ENCODE measurements at places on chromosomes 4 and X.

DNA sequence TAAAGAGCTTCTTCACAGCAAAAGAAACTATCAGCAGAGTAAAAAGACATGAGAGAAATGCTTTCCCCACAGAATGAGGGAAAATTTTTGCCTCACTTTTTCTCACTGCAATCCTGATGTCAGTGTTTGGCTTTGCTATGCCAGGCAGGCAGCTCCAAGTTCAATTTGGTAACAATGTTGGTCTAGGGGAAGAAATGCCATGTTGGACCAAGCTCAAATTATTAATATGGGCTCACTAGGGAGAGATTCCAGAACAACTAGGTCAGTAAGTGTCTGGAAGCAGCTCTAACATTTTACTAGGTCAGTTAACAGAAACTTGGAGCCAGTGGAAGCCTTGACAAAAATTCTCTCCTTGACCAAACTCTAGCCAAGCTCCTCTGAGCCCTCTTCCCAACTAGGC, 95.4 kb downstream of the NAF1 start:
- no peak for DNase-seq

- DNase-seq: no peak
Measured at GRCh38 chr4:69518538-69519198, 23.0 kb upstream of the UGT2B4 start.

DNA sequence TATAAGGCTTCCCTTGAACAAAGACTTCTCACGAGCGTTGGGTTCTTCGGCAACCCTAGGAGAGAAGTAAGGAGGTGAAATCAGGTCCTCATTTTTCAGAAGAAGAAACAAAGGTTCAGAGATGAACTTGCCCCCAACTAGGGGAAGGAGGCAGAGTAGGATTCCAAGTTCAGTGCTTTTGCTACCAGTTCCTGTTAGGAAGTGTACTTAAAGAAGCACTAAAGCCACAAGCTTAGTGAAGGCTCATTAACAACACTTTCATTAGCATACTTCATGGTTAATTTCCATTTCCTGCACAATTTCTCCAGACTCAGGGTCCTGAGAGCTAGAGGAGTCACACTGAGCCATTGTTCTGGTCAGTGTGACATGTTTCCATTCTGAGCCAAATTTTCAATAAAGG, 52.1 kb downstream of the VSIG4 start:
- DNase-seq: no peak

- peak; percentile 71 for DNase-seq
Measured at GRCh38 chr4:48653217-48654014, 126.7 kb downstream of the FRYL start.

- DNase-seq: no peak
Measured at GRCh38 chr4:130368668-130369067, 1272.7 kb downstream of the C4orf33 start.

DNA sequence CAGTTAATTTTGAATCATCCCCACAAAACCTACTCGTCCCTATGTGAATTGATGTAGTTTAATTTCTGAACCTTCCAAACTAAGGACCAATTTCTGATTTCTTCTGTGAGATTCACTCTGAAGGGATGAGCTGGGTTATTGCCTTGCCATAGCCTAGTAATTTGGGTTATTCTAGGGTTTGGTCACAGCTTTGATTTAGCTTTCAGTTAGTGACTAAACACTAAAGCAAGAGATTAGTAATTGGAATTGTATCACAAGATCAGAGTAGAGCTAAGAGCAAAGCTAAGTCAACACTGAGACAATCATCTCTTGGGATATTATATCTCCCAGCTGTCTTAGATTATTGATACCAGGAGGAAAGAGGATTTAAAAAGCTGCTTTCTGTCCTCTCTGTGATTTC, 588.0 kb downstream of the CCSER1 start:
- peak; percentile 41 for DNase-seq

GRCh38 chrX:37926700-37927099, 79.3 kb upstream of the DYNLT3 start:
- peak; percentile 38 for DNase-seq

DNA sequence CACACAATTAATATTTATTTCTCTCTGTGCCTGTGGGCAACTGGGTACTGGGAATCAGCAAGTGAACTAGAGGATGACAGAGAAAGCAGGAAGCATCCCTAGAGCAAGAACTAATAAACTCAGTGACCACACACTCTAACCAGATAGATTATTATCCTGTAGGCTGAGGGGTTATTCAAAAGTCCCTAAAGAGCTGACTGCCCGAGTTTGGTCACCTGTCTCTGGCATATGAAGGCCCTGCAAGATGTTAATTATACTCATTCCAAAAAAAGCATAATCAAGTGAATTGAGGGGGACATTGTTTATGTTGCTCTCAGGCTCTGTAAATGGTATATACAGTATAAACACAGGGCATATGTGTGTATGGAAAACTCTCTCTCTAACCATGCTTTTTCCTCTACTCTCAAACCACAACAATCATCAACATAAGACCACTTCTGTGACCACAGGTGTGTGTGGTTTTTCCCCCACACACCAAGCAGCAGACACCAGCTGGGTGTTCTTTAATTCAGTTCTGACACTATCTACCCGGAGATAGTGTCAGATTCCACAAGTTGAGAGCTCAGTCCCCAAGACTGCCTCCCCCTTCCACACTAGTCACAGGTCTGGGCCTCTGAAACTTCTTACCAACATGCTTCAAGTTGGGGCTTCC, 6.2 kb upstream of the HPSE start:
- peak; percentile 63 for DNase-seq

DNA sequence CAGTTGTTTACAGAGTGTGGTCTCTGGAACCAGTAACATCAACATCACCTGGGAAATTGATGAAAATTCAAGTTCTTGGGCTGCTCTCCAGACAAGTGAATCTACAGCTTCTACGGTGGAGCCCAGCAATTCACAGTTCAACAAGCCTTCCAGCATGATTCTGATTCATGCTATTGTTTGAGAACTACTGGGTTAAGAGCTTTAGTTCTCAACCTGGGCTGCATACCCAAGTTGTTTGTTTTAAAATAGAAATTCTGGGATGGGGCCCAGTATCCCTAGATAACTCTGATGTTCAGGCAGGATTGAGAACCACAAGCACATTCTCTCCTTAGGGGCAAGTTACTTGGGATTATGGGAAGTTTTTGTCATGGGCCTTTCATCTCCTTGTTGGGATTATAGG, 37.9 kb upstream of the PGK1 start:
- no peak for DNase-seq

DNA sequence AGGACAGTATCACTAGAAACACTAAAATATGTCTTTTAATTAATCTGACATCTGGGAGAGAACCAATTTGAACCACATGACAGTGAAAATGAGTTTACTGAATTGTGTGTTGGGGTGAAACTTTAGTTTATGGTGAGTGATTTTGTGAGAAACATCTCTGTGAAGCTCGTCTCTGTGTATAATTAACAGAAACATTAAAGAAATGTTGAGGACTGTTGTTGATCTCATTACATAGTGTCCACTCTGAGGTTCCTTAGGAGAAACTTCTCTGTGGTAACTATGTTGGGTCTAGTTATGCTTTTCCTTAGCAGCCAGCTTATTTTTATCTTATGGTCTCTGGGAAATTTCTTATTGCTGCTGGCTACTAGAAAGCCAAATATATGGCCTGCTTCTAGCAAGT, 15.8 kb downstream of the FGF2 start:
- DNase-seq: no peak

- DNase-seq: no peak
Measured at GRCh38 chr4:23814996-23815660, 74.7 kb downstream of the PPARGC1A start.

DNA sequence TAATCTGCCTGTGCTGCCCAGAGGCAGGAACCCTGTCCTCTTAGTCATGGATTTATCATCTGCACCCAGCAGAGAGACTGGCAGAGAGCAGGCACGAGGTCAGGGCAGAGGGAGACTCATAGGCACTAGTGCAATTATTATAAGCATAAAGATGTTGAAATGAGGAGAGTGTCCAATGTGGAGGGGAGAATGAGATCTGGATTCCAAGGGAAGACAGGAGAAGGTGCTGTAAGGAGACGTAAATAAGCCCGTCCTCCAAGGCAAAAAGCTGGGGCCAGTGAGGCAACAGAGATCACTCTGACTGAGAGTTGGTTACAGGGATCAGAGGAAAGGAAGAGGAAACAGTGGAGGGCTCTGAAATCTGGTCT, 406.2 kb downstream of the MAPK10 start:
- DNase-seq: no peak

DNA sequence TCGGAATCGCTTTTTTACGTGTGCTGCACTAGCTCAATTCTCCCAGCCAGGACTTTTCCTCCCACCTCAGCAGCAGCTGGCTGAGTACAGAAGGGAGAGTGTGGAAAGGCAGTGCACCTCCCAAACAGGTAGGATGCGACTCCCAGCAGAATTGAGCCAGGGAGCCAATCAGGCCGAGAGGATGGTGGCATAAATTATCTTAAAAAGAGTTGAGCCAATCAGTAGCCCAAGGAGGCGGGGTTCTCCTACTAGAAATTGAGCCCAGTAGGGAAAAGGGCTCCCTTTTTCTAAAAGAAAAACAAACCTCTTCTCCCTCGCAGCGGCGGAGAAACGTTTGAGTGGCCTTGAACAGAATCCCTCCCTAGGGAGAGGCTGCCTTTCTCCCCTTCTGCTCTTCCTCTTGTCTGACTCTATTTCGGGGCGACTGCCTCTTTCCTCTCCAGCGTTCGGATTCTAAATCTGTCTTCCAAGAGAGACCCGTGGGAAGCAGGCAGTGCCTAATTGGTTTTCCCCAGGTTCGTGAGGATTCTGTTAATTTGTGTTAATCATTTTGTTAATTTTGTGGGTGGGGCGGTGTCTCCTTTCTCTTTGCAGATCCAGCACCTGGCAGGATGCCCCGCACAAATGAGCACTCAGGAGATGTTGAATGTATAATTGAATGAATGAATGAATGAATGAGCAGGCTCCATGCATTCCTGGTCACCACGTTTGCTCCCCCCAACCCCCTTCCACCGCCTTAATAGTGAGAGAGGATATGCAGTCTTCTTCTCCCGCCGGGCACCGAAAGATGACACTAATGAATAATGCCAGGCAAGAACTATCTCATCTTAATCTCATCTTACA, at the start of gene GABRG1:
Gene GABRG1 (minus strand): TSS at position 142 of the 843 bp plus-strand sequence. CDS start 141 bp downstream, at position 1.
- no peak for DNase-seq

DNA sequence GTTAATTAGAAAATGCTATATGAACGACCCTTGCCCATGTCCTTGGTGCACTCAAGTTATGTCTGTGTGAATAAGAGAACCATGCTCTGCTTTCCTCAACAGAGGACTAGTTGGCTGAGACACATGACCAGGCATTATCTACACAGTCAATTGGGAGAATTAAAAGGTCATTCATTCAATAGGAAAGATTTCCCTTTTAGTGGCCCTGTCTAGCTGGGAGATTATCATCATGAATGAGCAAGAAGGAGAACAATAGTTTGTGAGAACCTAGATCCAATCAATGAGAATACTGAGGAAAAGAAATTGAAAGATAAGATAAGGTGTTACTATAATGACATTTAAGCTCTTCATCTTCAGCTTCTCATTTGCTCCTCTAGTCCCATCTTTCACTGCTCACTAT, 1033.4 kb upstream of the LCORL start:
- no peak for DNase-seq

DNA sequence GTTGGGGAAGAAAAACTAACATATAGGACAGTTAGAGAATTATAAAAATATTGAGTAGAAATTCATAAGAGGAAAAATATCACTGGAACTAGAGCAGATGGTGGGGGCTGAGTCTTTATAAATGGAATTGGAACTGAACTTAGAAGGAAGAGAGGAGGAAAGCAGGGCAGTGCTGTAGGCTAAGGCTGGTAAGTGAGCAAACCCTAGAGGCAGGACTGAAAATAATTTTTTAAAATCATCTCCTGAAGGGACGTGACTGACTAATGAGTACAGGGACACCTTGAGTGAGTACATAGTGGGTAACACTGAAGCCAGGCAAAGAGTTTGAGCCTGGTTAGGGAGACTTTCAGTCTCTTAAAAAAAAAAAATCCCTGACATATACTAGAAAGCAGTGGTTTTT, 63.3 kb downstream of the GALNT7 start:
- no peak for DNase-seq

GRCh38 chrX:114619874-114620273, 36.0 kb downstream of the HTR2C start:
- DNase-seq: peak; percentile 6

DNA sequence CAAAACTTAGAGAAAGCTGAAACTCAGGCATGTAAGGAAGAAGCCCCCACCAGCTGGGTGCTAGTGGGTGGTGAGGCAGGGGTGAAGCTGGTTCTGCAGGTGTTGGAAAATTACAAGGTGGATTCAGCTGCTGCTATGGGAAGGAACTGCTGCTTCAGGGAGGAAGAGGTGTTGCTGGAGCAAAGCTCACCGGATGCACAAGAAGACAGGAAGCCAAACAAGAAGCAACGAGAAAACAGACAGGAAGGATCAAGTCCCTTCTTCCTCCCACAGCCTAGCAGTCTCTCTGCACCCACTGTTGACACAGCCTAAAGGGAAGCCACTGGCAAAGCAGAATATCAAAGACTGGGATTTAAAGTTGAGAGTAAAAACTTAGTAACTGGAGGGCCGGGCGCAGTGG, 100.2 kb upstream of the JADE1 start:
- DNase-seq: peak; percentile 21

- no peak for DNase-seq
Measured at GRCh38 chr4:20289782-20290181, 38.1 kb downstream of the SLIT2 start.

GRCh38 chr4:8266088-8266487, 3.5 kb upstream of the HTRA3 start:
- DNase-seq: no peak

- DNase-seq: peak; percentile 53
Measured at GRCh38 chr4:38323141-38323641, 340.8 kb upstream of the KLF3 start.

DNA sequence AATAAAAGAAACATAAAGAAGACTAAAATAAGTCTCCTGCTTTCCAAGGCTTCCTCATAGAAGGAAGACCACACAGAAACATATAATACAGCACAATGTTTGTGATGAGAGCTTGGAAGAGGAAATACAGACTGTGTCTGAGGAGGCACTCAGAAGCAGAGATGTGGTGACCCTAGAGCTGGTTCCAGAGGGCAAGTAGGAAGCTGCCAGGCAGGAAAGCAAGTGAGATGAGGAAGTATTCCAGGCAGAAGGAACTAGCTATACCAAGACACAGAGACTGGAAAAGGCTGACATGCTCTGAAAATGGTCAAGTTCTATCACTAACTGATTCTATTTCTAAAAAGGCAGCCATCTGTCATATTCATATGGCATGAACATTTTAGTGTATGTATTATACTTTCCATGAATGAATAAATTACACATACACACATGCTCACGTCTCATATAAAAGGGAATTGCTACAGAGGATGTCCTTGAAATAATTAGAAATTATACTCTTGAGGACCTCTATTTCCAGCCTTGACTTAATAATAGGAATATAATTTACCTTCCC, 16.6 kb upstream of the HSFX2 start:
- DNase-seq: no peak

- DNase-seq: no peak
Measured at GRCh38 chr4:17085416-17085815, 187.0 kb upstream of the LDB2 start.

DNA sequence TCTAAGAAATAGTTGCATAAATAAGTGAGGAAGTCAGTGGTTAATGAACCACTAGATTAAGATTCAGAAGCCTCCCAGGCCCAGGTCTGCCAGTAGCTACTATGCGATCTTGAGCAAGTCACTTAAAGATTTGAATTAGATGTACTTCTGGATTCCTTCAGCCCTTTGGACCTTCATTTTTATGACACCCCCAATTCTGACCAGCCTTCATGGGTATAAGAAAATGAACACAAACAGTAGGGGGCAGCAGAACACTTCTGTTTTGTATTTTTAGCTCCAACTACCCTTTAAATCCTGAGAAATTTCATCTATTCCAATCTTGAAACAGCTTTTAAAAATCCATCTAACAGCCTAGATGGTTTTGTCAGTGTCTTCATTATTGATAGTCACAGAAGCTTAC, 19.0 kb downstream of the TMEM47 start:
- peak; percentile 9 for DNase-seq

GRCh38 chr4:134777606-134778005, 576.0 kb upstream of the PABPC4L start:
- DNase-seq: no peak

Measured in activated CD4-positive, alpha-beta T cell treated with anti-CD3 and anti-CD28 coated beads, Interleukin-10, Interleukin-2, amounts not matched to agents 100 ng/mL and 50 ng/mL, durations not matched to agents 16 hours and 8 hours (primary cell).